WERI-Rb-1 (cell line): ENCODE measurements at places on chromosomes 4 and X.
A peak's percentile ranks its signal among the peaks of the same experiment; 100 is the strongest.

GRCh38 chrX:41144873-41145272 lies 59.6 kb downstream of the USP9X start:
- DNase-seq = no peak

DNA sequence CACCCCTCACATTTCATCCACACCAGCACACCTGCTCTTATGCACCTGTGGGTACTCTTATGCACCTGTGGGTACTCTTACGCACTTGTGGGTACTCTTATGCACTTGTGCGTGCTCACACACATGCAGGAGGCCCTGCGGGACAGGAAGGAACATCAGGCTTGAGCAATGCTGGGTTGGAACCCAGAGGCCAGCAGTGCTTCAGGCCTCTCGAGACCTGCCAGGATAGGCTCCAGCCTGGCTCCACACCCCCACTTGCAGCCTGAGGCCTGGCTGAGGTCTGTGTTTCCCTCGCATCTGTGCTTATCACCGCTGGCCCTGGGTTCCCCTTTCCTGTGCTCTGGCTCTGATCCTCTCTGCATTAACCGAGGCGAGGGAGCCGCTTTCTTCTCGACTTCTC lies 34.7 kb downstream of the SORCS2 start:
- DNase-seq = peak; percentile 40

DNA sequence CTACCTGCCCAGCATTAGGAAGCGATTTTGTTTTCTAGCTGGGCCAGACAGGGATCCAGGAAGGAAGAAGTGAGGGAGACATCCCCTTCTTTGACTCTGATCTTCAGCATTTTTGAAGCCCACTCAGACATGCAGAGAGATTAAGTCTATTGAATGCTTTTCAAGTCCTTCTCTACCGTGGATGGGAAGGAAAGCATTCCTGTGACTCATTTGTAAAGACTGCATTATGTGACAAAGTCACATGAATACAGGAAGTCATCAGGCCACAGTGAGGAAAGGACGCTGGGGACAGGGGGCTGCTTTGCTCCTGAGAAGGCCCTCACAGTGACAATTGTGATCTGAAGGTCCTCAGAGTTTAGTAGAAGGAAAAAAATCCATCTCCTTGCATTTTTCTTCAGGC lies 67.4 kb upstream of the GBA3 start:
- no peak for DNase-seq

DNA sequence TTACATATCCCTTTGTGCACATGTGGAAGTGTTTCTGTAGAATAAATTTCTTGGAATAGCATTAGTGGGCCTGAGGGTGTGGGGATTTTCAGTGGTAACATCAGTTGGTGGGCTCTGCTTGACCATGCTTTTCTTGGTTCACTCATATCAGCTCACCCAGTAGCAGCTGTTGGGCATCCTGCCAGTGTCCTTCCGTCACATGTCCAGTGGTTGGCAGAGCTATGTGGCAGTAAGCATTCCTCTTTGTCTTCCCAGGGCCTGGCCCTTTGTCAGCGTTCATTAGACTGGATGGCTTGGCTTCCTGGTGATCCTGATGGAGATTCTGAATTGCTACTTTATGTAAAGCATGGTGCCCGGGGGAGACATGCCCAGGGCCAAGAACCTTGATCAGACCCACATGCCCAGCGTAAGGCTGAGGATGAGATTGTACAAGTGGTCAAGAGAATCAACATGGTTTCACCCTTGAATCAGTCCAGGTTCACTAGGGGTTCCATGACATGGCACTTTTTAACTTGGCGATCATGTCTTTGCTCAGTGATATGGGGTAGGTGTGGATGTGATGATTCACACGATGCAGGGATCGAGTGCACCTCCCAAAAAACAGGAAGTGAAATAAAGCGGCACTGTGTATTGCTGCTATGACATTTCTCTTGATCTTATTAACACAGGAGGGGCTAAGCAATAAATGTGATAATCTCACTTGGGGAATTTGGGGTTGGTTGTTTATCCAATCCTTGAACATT lies 72.1 kb upstream of the IGFBP7 start:
- no peak for DNase-seq

GRCh38 chr4:88200186-88200585 lies 41.7 kb upstream of the ABCG2 start:
- no peak for DNase-seq

- no peak for DNase-seq
Observed at GRCh38 chrX:136266828-136267227, 15.6 kb upstream of the MAP7D3 start.

GRCh38 chr4:175412746-175413145 lies 399.3 kb downstream of the GPM6A start:
- DNase-seq = no peak

- DNase-seq = no peak
Observed at GRCh38 chr4:177301126-177301639, 8.5 kb upstream of the NEIL3 start.

DNA sequence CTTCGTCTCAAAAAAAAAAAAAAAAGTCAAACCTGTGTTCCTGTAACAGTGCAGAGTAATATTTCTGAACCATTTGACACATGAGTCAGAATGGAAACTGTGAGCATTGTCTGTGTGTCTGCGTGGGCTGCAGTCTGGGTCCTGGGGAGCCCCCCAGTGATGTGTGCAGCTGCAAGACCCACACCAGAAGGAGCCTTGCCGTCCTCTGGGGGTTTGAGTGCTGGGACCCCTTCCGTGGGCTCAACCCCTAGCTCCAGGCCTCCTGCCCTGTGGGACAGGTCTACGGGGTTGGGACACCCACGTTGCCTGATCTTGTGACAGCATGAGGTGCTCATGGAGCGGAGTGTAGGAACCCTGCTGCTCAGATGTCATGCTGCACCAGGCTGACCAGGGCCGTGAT lies 43.7 kb downstream of the DDX3X start:
- DNase-seq = no peak

- DNase-seq = no peak
Observed at GRCh38 chr4:74006009-74006476, 7.6 kb upstream of the CXCL5 start.

DNA sequence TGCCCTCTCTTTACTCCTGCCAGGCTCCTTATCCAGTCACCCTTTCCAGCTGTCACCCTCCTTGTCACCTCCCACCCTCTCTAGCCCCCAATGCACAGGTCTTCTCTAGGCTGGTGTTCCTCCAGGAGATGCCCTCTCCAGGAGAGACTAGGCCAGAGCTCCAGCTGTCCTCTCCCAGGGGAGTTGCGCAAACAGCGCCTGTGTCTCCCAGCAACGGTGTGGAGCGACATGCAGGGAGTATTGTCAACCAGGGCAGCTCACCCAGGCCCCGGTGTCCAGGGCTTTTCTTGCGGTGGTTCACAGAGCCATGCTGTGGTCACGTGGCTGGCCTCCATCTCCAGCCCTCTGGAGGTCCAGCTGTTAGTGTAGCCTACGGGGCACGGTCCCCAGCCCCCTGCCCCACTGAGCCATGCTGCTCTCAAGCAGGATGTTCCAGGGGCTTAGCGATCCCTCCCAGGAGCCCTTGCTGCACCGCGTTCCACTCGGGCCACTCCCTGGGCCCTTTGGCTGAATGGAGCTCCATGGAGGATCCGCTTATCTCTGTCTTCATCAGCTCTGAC lies 34.8 kb downstream of the CCNQ start:
- DNase-seq = no peak

DNA sequence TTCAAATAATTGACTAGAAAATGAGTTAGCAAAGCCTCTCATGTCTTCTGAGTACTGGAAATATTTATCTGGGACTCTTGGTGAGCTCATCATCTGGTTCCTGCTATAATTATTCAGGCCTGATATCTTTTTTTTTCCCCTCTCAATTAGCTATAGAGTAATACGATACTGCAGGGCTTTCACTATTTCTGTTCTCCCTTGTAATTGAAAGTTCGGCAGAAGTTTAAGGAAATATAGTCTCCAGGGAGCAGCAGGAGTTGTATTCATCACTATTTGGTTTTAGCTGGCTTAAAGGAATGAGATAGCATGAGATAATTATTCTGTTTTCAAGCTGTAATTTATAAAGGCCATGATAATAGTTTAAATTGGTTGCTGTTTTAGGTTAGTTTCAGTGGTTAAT lies 378.6 kb upstream of the EPHA5 start:
- DNase-seq = no peak

- no peak for DNase-seq
Observed at GRCh38 chr4:47705326-47705981, 132.4 kb downstream of the CORIN start.

DNA sequence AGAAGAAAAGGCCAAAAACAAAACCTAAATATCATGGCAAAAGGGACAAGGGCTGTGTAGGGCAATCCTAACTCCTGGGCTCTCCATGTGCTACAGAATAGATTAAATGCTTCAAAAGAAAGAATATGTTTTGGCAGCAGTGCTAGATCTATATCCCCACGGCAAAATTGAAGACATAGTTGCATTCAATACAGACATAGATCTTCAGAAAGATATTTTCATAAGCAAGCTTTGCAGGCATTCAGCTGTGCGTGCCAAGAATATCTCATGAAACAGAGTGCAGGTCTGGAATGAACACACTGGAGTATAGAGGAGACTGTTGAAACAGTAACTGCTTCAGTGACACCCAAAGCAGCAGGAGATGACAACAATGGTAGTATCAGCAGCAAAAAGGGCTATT lies 1476.9 kb downstream of the ARAP2 start:
- DNase-seq = no peak

GRCh38 chr4:16642897-16643296 lies 255.5 kb downstream of the LDB2 start:
- no peak for DNase-seq

DNA sequence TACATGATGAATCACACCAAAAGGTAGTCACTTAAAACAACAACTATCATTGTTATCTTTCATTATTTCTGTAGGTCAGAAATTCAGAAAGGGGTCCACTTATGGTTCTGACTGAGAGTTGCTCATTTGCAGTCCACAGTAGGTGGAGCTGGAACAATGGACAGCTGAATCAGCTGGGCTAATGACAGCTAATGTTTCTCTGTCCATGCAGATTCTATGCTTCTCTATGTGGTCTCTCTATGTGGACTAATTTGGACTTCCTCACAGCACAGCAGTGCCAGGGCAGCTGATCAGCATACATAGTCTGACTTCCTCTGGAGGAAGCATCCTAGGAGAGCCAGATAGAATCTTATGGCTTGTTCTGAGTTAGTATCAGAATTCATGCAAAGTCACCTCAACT lies 131.7 kb upstream of the INTU start:
- no peak for DNase-seq

- DNase-seq = no peak
Observed at GRCh38 chr4:188143731-188144130, 4.5 kb downstream of the TRIML1 start.

GRCh38 chr4:75016472-75016871 lies 83.6 kb downstream of the PARM1 start:
- no peak for DNase-seq

- DNase-seq = no peak
Observed at GRCh38 chr4:8593264-8594096, 915 bp downstream of the CPZ start.

DNA sequence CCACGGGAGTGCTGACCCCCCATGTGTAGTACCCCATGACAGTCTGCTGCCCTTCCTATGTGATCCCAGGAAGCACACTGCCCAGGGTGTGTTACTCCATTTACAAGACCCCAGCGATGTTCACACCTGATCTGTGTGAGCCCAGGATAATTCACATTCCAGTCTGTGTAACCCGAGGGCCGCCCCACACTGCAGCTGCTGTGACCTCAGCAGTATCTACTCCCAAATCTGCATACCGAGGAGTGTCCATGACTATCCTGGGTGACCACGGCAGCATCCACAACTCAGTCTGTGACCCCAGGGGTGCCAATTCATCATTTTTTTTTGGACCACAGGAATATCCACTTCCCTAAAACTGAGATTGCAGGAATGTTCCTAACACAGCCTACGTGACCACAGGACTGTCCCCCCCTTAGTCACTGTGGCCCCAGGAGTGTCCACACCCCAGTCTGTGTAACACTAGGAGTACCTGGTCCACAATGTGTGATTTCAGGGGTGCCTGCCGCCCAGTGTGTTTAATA lies 7.8 kb upstream of the GLOD5 start:
- no peak for DNase-seq

- DNase-seq = no peak
Observed at GRCh38 chr4:131302108-131302507, 1847.0 kb upstream of the PCDH10 start.

- no peak for DNase-seq
Observed at GRCh38 chr4:26150948-26151347, 169.9 kb upstream of the RBPJ start.

- DNase-seq = no peak
Observed at GRCh38 chrX:105945266-105945665, 93.3 kb downstream of the SERPINA7 start.

GRCh38 chr4:138185859-138186645 lies 56.1 kb downstream of the SLC7A11 start:
- peak; percentile 68 for DNase-seq

GRCh38 chr4:15162465-15163283 lies 160.4 kb downstream of the CPEB2 start:
- no peak for DNase-seq

- no peak for DNase-seq
Observed at GRCh38 chr4:153421941-153422340, 44.2 kb upstream of the TMEM131L start.

DNA sequence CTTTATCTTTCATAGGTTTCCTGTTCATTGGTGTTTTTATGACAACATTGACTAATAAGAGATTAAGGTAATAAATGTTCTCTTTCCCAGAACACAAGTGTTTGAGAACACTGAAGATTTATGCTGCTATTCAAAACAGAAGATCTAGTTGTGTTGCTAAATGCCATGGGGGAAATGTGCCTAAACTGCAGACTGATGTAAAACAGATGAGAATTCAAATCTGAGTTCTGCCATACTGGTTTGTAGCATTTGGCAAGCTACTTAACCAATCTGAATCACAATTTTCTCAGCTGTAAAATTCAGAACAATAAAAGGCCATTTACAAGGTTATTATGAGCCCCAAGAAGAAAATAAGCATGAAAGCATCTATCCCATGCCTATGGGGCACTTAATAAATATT lies 2.3 kb downstream of the SLC10A6 start:
- no peak for DNase-seq

DNA sequence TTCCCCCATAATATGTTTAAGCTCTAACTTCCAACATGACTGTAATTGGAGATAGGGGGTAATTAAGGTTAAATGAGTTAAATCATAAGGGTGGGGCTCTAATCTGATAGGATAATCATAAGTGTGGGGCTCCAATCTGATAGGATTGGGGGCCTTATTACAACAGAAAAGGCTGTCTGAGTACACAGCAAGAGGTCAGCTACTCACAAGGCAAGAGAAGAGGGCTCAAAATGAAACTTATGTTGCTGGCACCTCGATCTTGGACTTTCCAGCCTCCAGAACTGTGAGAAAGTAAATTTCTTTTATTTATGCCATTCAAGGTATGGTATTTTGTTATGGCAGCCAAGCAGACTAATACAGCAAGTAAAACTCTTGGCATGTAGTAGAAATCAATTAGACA lies 16.4 kb downstream of the SH2D1A start:
- DNase-seq = no peak

- DNase-seq = no peak
Observed at GRCh38 chr4:124964852-124965496, 252.4 kb upstream of the ANKRD50 start.

GRCh38 chr4:43485196-43485595 lies 592.7 kb downstream of the GRXCR1 start:
- DNase-seq = peak; percentile 42
